Lung (tissue), 17 donors: ENCODE measurements at places on chromosomes 4 and X. TPM values are rescaled to one million over a fixed set of nuclear protein-coding genes. Genes with fewer than 3 reads are reported as not detected.

Gene KCND1
- 1.4 TPM for total RNA-seq

Gene ZNF41
- 12.0 TPM for total RNA-seq

Gene IL13RA1
- total RNA-seq, result 64.0 TPM

Gene MAP3K15
- total RNA-seq, result 0.34 TPM

Gene ADH1A
- total RNA-seq, result 1.4 TPM
